Colonic mucosa (tissue), 4 donors: ENCODE measurements at places on chromosomes 11 and 22.

GRCh38 chr11:32008880-32009551 lies 81.9 kb upstream of the RCN1 start:
- no peaks in the 10 kb centered on the region for H3K4me1 ChIP-seq
- no peak overlapping the region for H3K4me3 ChIP-seq
- no peaks in the 10 kb centered on the region for H3K36me3 ChIP-seq
- no peak for DNase-seq

GRCh38 chr11:12160680-12161079 lies 50.3 kb downstream of the MICAL2 start:
- H3K4me1 ChIP-seq = peaks cover 42% of the 10 kb centered on the region
- peak overlapping the region; percentile 68 for H3K27ac ChIP-seq
- DNase-seq = no peak
- H3K36me3 ChIP-seq = no peaks in the 10 kb centered on the region
- H3K4me3 ChIP-seq = no peak overlapping the region

- no peak overlapping the region for H3K4me3 ChIP-seq
- no peak for DNase-seq
- no peak overlapping the region for H3K27ac ChIP-seq
- no peaks in the 10 kb centered on the region for H3K27me3 ChIP-seq
- no peaks in the 10 kb centered on the region for H3K36me3 ChIP-seq
- no peaks in the 10 kb centered on the region for H3K4me1 ChIP-seq
Measured at GRCh38 chr11:39268176-39268690, 2191.2 kb downstream of the LRRC4C start.

- peaks cover 8% of the 10 kb centered on the region for H3K4me1 ChIP-seq
- no peak overlapping the region for H3K4me3 ChIP-seq
- no peak for DNase-seq
- no peaks in the 10 kb centered on the region for H3K36me3 ChIP-seq
Measured at GRCh38 chr11:44312876-44313275, 2.9 kb upstream of the ALX4 start.

DNA sequence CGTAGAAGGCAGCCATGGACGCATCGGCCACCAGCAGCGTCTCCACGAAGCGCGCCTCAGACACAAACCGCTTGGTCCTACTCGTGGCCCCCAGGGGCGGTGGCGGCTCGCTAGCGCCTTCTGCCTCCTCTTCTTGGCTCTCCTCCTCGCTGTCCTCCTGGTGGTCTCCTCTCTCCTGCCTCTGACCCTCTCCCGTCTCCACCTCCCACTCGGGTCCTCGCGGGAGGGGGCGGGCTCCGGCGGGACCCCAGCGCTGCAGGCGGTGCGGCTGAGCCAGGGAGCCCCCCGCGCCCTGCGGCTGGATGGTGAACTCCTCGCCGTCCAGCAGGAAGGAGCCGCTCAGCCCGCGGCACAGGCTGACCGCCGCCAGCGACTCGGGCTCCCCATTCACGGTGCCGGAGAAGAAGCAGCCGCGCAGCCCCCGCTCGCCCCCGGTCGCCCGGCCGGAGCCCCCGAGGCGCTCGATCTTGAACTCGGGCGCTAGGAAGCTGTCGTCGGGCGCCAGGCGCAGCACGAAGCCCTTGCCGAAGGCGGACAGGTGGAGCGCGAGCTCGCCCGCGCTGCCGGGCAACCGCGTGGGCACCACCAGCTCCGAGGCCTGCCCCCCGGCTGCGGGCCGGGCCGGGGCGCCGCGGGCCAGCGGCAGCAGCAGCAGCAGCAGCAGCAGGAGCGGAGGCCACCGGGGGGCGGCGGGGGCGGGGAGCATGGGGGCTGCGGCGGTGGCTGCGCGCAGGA lies 661 bp downstream of the ADAMTS8 start:
- no peaks in the 10 kb centered on the region for H3K36me3 ChIP-seq
- no peaks in the 10 kb centered on the region for H3K4me1 ChIP-seq
- H3K27me3 ChIP-seq = peaks cover 38% of the 10 kb centered on the region
- no peak for DNase-seq
- peak overlapping the region; percentile 33 for H3K4me3 ChIP-seq
- H3K27ac ChIP-seq = no peak overlapping the region

DNA sequence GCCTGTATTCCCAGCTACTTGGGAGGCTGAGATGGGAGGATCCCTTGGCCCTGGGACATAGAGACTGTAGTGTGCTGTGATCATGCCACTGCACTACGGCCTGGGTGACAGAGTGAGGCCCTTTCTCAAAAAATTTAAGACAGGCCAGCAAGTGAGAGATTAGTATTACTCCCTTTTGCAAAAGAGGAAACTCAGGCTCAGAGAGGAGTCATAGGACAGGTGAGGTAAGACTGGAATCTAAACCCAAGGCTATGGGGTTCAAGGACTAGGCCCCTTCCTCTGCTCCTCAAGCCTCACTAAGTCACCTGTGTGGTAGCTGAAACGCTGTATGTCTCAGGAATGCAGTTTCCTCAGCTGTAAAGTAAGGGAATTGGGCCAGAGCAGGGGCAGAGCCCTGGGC lies 1.6 kb upstream of the P2RY2 start:
- H3K4me1 ChIP-seq = no peaks in the 10 kb centered on the region
- no peak overlapping the region for H3K27ac ChIP-seq
- H3K27me3 ChIP-seq = no peaks in the 10 kb centered on the region
- no peak for DNase-seq
- no peaks in the 10 kb centered on the region for H3K36me3 ChIP-seq
- no peak overlapping the region for H3K4me3 ChIP-seq

GRCh38 chr11:88484873-88485621 lies 147.5 kb upstream of the CTSC start:
- no peak overlapping the region for H3K27ac ChIP-seq
- H3K4me3 ChIP-seq = no peak overlapping the region
- H3K36me3 ChIP-seq = no peaks in the 10 kb centered on the region

DNA sequence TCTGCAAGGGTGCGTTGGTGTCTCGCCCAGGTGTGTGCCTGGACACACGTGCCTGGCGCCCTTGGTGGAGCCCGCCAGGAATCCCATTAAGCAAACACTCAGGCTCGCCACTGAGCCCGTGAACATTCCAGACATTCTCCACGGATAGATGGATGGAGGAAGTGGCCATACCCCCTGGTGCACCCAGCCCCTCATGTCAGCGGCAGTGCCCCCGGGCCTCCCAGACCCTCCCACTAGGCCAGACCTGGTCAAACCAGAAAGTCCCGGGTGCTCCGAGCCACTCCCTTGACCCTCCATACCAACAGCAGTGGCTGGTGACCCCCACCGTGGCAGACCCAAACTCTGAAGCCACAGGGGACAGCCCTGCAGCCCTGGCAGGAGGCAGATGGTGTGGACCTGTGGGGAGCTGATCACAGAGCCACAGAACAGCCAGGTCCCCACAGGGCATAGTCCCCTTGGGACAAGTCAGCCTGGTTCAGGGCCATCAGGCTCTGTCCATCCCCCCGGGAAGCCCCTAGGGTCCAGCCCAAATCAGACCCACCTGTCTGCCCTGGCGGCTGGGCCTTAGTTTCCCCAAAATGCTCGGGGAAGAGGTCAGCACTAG lies 1.9 kb downstream of the EPS8L2 start:
- H3K27me3 ChIP-seq = no peaks in the 10 kb centered on the region
- peaks cover 26% of the 10 kb centered on the region for H3K4me1 ChIP-seq
- no peaks in the 10 kb centered on the region for H3K36me3 ChIP-seq
- H3K4me3 ChIP-seq = peak overlapping the region; percentile 71
- peak overlapping the region; percentile 90 for H3K27ac ChIP-seq

DNA sequence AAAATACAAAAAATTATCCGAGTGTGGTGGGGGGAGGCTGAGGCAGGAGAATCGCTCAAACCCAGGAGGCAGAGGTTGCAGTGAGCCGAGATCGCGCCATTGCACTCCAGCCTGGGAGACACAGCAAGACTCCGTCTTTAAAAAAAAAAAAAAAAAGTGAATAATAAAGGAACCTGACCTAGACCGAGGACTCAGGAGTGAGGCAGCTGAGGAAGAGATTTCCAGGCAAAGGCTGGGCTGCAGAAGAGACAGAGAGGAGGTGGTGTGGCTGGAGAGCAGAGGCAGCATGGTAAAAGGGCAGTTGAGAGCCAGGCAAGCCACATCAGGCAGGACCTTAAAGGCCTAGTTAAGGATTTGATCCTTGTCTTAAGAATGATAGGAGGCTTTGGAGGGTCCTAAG lies 28.4 kb upstream of the SMCO4 start:
- no peak overlapping the region for H3K27ac ChIP-seq
- H3K4me1 ChIP-seq = no peaks in the 10 kb centered on the region

GRCh38 chr11:36460220-36460619 lies 49.9 kb downstream of the TRAF6 start:
- no peak overlapping the region for H3K27ac ChIP-seq
- H3K36me3 ChIP-seq = no peaks in the 10 kb centered on the region
- H3K4me3 ChIP-seq = no peak overlapping the region
- H3K4me1 ChIP-seq = no peaks in the 10 kb centered on the region

GRCh38 chr11:129242855-129243254 lies 50.7 kb upstream of the ARHGAP32 start:
- no peak for DNase-seq
- H3K4me1 ChIP-seq = no peaks in the 10 kb centered on the region
- no peaks in the 10 kb centered on the region for H3K27me3 ChIP-seq
- H3K4me3 ChIP-seq = no peak overlapping the region

- DNase-seq = no peak
- H3K4me1 ChIP-seq = no peaks in the 10 kb centered on the region
- no peak overlapping the region for H3K27ac ChIP-seq
- H3K4me3 ChIP-seq = no peak overlapping the region
Measured at GRCh38 chr11:94728541-94728940, 39.6 kb upstream of the AMOTL1 start.
